ENCODE measurements at places on chromosomes 6 and 20.

DNA sequence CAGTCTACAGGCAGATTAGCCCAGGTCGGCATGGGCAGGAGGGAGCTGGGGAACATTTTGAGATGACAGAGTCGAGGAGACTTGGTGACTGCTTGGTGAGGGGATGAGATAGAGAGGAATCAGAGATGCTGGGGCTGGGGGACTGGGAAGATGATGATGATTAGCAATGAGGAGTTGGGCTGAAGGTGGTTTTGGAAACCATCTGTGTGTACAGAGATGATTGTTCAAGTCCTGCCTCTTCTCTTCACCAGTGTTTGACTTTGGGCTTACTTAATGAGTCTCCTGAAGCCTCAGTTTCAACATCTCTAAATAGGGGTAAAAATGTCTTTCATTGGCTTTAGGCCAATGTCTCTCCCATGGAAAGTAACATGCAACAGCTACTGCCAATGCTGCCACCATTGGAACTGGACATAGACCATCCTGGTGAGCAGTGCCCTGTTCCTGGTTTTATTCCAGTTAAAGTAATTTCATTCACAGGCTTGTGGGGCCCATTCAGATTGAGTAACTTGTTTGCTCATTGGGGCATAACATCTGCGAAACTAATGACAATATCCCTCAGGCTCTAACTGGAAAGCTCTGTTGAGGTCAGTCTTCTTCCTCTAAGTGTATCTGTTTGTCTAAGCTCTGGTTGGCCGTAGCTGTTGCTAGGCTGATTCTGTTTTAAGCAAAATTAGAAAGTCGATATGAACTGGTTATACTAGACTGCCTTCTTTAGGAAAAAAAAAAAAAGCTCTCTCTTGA, 99.1 kb downstream of the ARMC2 start:
- no peak for DNase-seq

DNA sequence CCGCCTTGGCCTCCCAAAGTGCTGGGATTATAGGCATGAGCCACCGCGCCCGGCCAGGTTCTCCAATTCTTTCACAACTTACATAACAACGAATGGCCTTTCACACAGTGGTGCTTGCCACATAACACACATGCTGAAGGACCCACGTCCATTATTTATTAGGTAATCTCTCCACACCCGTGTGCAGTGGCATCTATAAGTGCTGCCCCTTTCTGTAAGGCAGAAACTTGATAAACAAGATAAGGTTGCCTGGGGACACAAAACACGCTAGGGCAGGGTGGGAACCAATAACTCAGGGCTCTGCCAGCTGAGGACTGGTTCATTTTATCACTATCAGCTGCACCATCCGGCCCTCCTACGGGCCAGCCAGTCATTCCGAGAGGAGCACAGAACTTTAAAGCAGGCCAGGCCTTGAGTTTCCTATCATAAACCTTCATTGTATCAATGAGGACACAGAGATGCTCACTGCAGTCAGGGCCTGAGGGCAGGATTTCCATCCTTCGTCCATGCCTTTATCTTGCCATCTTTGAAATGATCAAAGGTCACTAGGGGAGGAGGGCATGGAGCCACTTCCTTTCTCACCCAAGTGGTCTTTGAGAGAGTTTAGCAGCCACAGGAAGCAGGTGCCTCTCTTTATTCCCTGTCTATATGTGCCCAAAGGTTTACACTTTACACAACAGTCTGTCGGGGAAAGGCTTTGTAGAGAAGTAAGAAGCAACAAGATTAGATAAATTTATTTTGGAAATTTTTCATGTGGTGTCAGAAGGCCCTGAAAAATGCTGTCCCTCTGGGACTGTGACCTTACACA, 37.6 kb downstream of the GPLD1 start:
- no peak for DNase-seq

GRCh38 chr6:50120300-50120699, 70.6 kb upstream of the DEFB112 start:
- DNase-seq: no peak

DNA sequence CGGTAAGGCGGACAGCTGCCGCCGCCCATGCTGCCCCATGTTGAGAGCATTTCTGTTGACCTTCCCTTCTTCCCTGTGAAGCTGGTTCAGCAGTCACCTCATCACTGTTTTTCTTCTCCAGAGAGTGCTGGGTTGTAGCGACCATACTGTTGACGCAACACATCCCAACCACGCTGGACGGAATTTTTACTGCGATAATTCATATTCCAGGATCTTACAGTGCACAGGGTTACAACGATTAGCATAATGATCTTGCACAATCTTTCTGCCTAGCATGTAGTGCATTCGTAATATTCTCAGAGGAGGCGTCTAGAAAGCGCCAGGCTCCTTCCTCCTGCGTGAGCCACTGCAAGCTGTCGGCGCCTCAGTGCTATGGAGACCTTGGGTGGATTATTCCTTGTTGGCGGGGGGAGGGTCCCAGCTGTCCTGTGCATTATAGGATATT, 137.0 kb downstream of the MTHFD1L start:
- no peak for DNase-seq
